ENCODE measurements at places on chromosomes 16 and 17. TPM values are rescaled to one million over a fixed set of nuclear protein-coding genes. Genes with fewer than 3 reads are reported as not detected.
A peak's percentile ranks its signal among the peaks of the same experiment; 100 is the strongest.

Gene ZG16B
- total RNA-seq = 0.29 TPM

Gene OR4D1
- total RNA-seq = 0.29 TPM

Gene ACBD4
- total RNA-seq = 9.7 TPM

Gene PYDC1
- not detected for total RNA-seq

Gene CCL18
- total RNA-seq = not detected

Gene LLGL2
- 17.8 TPM for total RNA-seq

Gene GRAPL
- total RNA-seq = 2.6 TPM

Gene CCL2
- total RNA-seq = 6.6 TPM

DNA sequence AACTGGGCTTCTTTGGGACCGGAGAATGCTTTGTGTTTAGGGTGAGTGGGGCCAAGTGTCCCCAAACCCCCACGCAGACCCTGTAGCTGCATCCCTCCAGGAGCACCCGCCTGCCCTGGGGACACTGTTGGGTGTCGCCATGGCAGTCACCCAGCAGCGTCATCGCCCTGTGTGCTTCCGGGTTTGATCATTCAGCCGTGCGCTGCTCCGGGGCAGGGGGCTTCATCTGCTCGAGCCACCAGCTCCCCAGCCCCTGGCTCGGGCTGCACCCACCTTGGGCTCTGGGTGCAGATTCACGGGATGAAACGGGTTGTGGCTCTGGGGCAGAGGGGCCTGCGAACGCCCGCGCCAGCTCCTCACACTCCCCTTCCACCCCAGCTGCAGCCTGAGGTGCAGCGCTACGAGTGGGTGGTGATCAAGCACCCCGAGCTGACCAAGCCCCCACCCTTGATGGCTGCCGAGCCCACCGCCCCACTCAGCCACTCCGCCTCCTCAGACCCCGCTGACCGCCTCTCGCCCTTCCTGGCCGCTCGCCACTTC lies 13.8 kb upstream of the ATP6V0C start:
- peaks cover 8% of the 10 kb centered on the region for H3K4me1 ChIP-seq
- no peaks in the 10 kb centered on the region for H3K36me3 ChIP-seq
- DNase-seq = no peak
- no peak overlapping the region for H3K4me3 ChIP-seq
- no peak overlapping the region for H3K27ac ChIP-seq
- no peaks in the 10 kb centered on the region for H3K27me3 ChIP-seq

DNA sequence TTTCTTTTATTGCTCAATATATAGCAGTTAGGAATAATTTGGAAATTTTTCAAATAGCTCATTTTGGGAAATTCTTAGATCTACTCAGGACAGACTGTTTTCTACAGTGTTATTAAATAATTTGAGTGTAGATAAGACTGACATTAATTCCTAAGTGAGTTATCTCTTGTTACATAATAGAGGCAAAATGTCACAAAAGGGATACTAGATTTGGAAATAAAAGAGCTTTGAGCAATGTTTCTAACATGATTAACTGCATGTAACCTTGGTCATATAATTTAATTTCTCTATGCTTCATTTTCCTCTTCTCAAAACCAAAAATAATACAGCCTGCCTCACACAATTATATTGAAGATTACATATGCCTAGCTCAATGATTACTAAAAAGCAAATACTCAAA lies 16.3 kb upstream of the KIF2B start:
- no peaks in the 10 kb centered on the region for H3K4me1 ChIP-seq
- no peak for DNase-seq
- no peaks in the 10 kb centered on the region for H3K27me3 ChIP-seq
- H3K36me3 ChIP-seq = no peaks in the 10 kb centered on the region
- H3K27ac ChIP-seq = no peak overlapping the region

DNA sequence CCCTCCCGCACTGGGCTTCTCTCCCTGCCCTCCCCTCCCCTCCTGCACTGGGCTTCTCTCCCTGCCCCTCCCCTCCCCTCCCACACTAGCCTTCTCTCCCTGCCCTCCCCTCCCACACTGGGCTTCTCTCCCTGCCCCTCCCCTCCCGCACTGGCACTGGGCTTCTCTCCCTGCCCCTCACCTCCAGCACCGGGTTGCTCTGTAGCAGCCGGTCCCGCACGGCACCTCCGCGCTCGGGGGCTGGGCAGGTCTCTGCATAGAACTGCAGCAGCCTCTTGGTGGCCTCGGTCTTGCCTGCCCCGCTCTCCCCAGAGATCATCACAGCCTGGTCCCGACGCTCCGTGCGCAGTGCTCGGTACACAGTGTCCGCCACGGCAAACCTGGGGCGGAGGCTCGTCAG lies 9.8 kb downstream of the MYO1C start:
- peaks cover 12% of the 10 kb centered on the region for H3K4me1 ChIP-seq
- no peak overlapping the region for H3K4me3 ChIP-seq
- no peak overlapping the region for H3K27ac ChIP-seq
- H3K36me3 ChIP-seq = no peaks in the 10 kb centered on the region

- peaks cover 15% of the 10 kb centered on the region for H3K4me1 ChIP-seq
- peaks cover 14% of the 10 kb centered on the region for H3K27me3 ChIP-seq
- no peak for DNase-seq
- H3K36me3 ChIP-seq = no peaks in the 10 kb centered on the region
Measured at GRCh38 chr17:55259684-55260111, 5.1 kb upstream of the HLF start.

DNA sequence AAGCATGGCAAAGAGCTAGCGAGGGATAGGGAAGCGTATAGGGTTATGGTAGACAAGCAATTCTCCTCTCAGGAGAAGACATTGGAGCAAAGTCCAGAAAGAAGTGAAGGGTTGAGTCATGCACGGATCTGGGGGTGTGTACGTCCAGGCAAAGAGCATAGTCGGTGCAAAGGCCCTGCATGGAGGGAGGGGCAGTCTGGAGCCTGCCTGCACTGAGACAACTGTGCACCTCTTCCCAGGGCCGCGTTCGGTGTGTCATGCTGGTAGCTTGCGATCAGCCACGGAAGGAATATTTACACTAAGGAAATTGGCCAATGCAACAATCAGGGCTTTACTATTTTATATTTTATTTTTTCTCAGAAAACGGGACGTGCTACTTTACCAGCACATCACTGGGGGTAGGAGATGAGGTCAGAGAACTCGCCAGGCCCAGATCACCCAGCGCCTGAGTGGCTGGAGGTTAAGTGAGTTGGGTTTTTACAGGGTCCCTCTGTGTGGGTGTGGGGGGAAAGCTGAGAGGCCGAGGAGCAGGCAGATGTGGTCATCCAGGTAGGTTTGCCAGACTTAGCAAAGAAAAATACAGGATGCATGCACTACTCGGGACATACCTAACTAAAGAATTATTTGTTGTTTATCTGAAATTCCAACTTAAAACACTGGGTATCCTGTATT lies 6.7 kb upstream of the B9D1 start:
- no peak overlapping the region for H3K27ac ChIP-seq
- no peaks in the 10 kb centered on the region for H3K27me3 ChIP-seq

DNA sequence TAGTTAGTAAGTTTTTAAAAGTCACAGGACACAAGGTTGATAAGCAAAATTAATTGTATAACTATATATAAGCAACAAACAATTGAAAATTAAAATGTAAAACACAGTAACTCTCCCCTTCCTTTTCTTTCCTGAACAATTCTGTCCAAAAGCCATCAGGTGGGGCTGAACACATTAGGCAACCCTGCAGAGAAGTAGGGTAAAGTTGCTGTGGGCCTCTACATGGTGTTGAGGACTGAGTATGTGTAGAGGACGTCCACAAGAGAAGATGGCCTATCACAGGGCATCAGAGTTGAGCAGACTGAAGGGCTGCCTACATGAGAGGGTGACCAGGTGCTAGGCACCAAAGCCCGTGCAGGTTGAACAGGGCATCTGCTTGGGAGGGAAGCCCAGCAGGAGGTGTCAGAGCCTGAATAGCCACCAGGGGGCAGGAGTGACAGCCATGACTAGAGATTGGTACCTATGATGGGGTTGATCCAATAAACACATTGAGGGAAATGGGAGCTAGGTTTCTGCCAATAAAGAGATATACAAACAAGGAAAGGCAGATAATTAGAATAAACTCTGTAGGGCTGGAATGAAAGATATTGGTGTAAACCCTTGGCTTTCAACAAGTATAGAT lies 415.1 kb downstream of the NPIPA8 start:
- H3K27me3 ChIP-seq = no peaks in the 10 kb centered on the region
- no peak overlapping the region for H3K4me3 ChIP-seq
- no peaks in the 10 kb centered on the region for H3K4me1 ChIP-seq
- no peaks in the 10 kb centered on the region for H3K36me3 ChIP-seq
- no peak overlapping the region for H3K27ac ChIP-seq

- no peaks in the 10 kb centered on the region for H3K36me3 ChIP-seq
- H3K27me3 ChIP-seq = no peaks in the 10 kb centered on the region
- H3K4me1 ChIP-seq = no peaks in the 10 kb centered on the region
- no peak overlapping the region for H3K27ac ChIP-seq
Measured at GRCh38 chr17:56478836-56479447, 114.6 kb upstream of the NOG start.

GRCh38 chr17:79539944-79540705 lies 70.7 kb downstream of the RBFOX3 start:
- no peak overlapping the region for H3K4me3 ChIP-seq
- no peak for DNase-seq
- no peaks in the 10 kb centered on the region for H3K4me1 ChIP-seq
- no peaks in the 10 kb centered on the region for H3K27me3 ChIP-seq

DNA sequence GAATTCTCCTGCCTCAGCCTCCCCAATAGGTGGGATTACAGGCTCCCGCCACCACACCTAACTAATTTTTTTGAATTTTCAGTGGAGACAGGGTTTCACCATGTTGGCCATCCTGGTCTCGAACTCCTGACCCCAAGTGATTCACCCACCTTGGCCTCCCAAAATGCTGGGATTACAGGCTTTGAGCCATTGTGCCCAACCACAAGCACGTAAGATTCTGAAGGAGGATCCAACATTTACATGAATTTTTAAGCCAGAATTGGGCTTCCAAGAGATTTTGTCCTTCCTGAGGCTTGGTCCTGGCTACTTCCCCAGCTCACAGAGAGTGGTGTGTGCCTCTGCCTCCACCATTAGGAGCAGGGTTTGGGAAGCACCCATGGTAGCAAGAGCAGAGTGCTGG lies 11.1 kb downstream of the G6PC3 start:
- no peak overlapping the region for H3K4me3 ChIP-seq
- H3K4me1 ChIP-seq = no peaks in the 10 kb centered on the region
- H3K27me3 ChIP-seq = no peaks in the 10 kb centered on the region
- H3K36me3 ChIP-seq = peaks cover 9% of the 10 kb centered on the region
- no peak for DNase-seq

DNA sequence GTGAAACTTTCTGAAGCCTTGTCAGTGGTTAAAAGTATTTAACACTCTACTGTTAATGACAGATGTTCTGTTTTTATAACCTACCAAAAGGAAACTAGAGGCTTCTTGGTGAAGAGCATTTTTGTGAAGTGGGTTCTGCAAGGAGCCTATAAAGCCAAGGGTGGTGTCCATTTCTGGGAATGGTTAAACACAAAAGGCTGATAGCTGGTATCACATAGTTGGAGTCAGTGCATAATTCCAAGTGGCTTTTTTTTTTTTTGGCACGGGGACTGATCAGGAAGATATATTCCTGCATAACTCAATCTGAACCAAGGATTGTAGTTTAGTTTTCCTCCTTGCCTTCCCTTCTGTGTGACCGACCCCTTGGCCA lies 27.6 kb upstream of the KPNB1 start:
- no peaks in the 10 kb centered on the region for H3K27me3 ChIP-seq
- no peaks in the 10 kb centered on the region for H3K4me1 ChIP-seq
- no peak overlapping the region for H3K27ac ChIP-seq

DNA sequence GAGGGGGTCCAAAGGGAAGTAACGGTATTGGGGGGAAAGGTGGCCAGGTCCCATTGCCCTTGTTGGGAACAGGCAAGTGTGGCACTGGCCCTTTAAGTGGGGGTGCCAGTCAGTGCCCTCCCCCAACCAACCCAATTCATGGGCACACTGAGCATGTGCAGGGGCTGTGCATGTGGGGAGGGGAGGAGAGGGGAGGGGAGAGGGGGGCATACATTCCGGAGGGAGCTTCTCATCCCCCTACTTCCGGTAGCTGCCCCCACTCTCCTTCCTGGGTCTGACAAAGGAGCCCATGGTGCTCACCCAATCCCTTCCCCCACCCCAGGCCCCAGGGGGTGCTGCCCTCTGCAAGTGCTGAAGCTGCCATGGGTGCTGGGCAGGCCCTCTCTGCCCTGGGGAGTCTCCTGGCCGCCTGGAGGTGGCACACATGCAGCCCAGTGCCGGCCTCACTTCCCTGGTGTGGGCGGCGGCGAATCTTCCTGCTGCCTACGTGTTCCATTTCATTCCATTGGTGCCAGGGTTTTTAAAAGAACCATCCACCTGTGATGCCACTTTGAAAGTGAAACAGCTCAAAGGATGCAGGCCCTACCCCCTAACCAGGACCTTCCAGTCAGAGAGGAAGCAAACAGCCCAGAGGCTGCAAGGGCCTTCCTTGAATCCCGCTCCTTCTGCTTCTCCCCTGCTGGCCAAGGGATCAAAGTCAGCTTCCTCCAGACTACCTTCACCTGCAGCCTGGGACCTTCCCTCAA lies 11.0 kb downstream of the HEXIM2 start:
- H3K4me3 ChIP-seq = peak overlapping the region; percentile 62
- DNase-seq = peak; percentile 68
- H3K27me3 ChIP-seq = no peaks in the 10 kb centered on the region
- peaks cover 23% of the 10 kb centered on the region for H3K4me1 ChIP-seq
- no peaks in the 10 kb centered on the region for H3K36me3 ChIP-seq

DNA sequence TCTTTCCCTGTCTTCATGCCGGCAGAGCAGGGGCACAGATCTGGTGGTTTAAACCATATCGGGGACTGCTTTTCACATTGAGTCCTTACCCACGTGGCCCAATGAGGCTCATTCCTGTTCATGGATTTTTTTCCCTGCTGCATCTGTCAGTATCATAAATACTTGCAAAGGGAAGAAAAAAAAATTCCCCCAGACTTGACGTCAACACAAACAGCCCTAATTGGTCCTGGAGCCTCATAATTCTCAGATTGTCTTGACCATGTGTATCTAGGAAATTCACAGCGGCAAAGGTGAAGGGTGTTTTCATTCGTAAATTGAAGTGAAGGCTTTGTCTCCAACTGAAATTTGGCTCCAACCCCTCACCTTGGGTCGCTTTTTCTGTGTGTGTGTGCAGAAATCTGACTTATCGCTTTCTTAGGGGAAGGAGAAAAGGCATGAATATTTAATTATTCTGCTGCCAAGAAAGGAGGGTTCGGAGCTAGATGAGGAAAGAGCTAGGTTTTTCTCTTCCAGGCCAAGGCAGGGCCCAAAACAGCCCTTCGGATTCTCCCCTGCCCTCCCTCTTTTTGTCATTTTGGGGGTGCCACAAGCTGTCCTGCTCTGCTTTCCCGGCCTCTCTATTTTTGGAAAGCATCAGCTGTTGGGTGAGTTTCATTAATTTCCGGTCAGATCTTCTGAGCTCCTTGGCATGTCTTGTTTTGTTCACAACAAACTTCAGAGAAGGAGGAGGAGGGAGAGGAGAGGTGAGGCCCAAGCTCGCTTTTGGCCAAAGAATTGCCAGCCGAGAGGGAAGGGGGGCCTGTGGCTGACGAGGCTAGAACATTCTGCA lies 17.8 kb upstream of the CIBAR2 start:
- H3K27ac ChIP-seq = no peak overlapping the region
- no peak for DNase-seq
- no peaks in the 10 kb centered on the region for H3K27me3 ChIP-seq
- H3K4me3 ChIP-seq = no peak overlapping the region

- DNase-seq = no peak
- H3K4me1 ChIP-seq = peaks cover 29% of the 10 kb centered on the region
- H3K36me3 ChIP-seq = peaks cover 22% of the 10 kb centered on the region
- peak overlapping the region; percentile 87 for H3K4me3 ChIP-seq
- peak overlapping the region; percentile 91 for H3K27ac ChIP-seq
Measured at GRCh38 chr17:48907713-48908046, 527 bp upstream of the UBE2Z start.

Measured in CD8-positive, alpha-beta memory T cell (primary cell).